ENCODE measurements at places on chromosomes 6 and 20.

GRCh38 chr20:43345676-43346075 is 112.0 kb upstream of the SRSF6 start:
- no peak for DNase-seq

GRCh38 chr6:64815718-64816117 is 891.3 kb downstream of the EYS start:
- no peak for DNase-seq

- DNase-seq = no peak
Measured at GRCh38 chr20:10469599-10469998, 34.5 kb downstream of the SLX4IP start.

- DNase-seq = no peak
Measured at GRCh38 chr6:128919412-128920180, 36.7 kb downstream of the LAMA2 start.

GRCh38 chr6:127971945-127972391 is 71.1 kb upstream of the THEMIS start:
- DNase-seq = no peak

- DNase-seq = no peak
Measured at GRCh38 chr6:157967486-157967885, 14.2 kb upstream of the SYNJ2 start.

GRCh38 chr6:170177772-170178560 is 112.9 kb downstream of the DLL1 start:
- peak; percentile 86 for DNase-seq

GRCh38 chr6:90414352-90414751 is 117.7 kb upstream of the BACH2 start:
- DNase-seq = no peak

DNA sequence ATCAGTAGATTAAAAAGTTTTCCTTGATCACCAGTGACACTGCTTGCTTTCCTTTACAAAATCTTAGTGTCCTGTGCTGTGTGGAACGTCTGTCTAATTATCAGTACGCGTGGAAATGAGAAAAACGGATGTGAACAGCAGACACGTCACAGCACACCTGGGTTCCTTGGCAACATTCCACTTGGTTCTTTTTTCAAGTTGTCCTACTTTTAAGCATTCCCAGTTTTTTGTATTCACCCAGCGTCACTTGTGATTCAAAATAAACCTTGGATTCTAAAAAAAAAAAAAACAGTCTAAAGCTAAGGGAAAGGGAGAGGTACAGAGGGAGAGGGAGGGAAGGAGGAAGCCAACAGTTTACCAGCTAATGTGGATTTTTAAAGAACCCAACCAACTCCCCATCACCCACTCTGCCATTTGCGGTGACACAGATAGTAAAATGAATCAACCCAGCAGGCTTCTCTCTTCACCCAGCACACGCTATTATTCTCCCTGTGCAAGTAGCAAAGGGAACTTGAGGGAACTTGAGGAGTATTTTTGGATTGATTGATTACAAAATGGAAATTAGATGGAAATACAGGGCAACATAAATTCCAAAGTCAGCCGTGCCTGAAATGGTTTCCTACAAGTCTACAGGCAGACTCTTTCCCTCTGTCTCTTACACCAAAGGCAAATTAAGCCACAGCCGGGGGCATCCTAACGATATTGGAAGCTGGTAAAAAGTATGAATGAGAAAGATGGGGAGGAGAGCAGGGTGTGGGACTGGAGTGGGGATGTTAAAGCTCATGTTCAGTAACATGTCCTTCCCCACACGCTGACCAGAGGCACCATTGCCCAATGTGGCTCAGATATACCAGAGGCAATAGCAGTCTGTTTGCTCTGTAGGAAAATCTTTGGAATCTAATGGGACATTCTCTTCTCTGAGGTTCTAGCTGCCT is 129.8 kb downstream of the SASH1 start:
- peak; percentile 67 for DNase-seq

GRCh38 chr6:165059032-165059431 is 250.4 kb downstream of the C6orf118 start:
- DNase-seq = no peak

DNA sequence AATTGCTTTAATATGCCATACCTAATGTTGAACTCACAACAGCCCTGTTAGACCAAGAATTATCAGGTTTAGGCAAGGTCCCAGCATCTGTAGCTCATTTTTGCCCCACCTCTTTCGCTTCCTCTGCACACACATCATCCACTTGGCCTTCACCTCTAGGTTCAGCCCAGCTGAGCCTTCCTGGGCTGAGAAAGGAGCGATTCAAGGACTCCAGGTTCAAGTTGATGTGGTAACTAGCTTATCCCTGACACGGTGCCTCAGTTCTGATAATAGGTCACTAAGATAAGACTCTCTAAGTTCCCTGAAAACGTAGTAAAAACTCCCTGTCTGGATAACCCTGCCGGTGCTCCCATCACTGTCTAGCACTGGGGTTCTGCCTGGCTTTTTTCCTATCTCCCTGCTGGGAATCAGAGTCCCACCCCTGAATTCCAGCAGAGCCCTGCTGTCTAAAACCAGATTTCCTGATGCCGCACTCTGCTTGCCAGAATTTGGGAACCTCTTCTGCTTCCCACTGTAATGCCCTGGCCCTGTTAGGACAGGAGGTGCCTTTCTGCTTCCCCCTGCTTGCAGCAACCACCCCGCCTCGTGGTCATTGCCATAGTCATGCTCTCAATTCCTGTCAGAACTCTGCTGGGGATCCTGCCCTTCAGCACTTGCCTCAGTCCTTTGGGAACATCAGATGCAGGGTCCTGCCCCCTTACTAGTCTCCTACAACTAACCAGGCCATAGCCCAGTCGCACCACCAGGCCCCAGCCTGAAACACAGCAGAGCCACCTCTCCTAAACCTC is 47.6 kb downstream of the ALDH8A1 start:
- DNase-seq = no peak

GRCh38 chr6:141482796-141483597 is 649.7 kb upstream of the GJE1 start:
- DNase-seq = no peak

- no peak for DNase-seq
Measured at GRCh38 chr6:118724211-118724610, 72.8 kb upstream of the CEP85L start.

GRCh38 chr6:149608381-149608982 is 40.0 kb downstream of the KATNA1 start:
- no peak for DNase-seq

GRCh38 chr6:73565767-73566485 is 45.1 kb upstream of the EEF1A1 start:
- no peak for DNase-seq

DNA sequence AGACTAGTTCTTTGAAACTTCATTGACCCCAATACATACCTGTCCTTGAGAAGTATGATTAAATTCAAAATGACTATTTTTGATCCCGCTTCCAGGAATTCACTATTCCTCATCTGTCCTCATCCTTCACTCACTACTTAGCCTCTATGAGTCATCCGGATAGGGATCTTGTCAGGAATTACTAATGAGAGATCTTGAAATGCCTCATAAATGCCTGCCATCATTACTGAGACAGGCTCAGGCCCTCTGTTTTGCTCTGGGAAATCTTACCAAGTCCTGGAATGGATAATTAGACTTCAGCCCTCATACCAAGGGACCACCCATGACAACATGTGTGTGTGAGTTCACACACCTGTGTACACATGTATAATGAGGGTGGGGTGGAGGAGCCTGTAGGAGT is 2.8 kb upstream of the CYP24A1 start:
- no peak for DNase-seq

DNA sequence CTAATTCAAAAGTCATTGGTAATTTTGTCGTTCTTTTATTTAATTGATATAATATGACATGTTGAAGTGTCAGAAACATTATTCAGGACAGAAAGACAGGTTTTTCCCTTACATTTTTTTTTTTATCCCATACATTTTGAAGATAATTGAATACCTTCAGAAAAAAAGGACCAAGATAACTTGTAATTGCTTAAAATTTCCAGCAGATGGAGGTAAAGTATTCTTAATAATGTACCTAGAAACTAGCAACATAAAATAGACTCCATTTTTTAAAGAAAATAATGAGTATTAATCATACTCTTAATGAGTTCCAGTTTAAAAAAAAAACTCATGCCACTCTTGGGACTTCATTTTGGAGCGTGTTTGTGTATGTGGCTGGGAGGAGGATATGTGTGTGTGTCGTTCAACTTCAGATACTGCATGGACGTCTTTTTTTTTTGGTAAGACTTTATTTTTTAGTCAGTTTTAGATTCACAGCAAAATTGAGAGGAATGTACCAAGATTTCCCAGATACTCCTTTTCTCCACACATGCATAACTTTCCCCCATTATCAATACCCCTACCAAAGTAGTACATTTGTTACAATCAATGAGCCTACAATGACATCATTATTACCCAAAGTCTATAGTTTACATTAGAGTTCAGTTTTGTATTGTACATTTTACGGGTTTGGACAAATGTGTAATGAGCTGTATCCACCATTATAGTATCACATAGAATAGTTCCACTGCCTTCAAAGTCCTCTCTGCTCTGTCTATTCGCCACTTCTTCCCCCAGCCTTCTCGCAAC is 79.4 kb downstream of the ROS1 start:
- DNase-seq = no peak

DNA sequence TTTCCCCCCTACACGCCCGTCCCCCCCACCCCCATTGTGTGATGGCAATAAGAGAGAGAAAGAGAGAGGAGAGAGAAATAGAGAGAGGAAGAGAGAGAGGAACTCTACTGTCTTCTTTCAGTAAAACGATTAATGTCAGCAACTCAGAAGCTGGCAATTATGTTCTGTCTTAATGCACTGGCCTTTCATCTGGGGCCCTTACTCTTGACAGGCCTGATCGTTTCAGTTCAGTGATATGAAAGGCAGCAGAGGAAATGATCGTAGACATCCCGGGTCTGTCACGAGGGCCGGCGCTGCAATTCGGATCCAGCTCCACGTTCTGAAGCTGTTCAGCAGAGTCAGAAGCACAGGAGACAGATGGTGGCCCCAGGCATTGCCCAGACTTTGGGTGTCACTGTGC is 308.9 kb downstream of the ZNF217 start:
- no peak for DNase-seq

All from vagina (tissue), 2 donors.